ENCODE measurements at places on chromosomes 6 and 20.

DNA sequence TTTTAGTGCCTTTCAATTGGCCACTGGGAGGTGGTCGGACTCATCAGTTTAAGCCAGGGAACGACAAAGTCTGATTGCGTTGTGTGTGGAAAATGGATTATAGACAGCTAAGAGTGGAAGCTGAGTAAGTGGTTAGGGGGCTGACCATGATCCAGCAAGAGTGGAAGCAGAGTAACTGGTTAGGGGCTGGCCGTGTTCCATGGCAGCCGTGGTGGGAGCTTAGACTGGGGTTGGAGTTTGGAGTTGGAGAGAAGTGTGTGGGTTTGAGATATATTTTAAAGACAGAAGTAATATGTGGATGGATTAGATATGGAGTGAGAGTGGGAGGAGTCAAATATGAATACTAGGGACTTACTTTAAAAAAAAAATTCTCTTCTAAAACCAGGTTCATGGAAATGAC, 41.7 kb downstream of the LRRN4 start:
- no peak for DNase-seq

- peak; percentile 81 for DNase-seq
Observed at GRCh38 chr6:3247255-3248146, 11.2 kb upstream of the PSMG4 start.

GRCh38 chr6:48563433-48563832, 452.4 kb upstream of the PTCHD4 start:
- DNase-seq, result no peak

- no peak for DNase-seq
Observed at GRCh38 chr20:35199740-35200139, 26.8 kb upstream of the MMP24 start.

DNA sequence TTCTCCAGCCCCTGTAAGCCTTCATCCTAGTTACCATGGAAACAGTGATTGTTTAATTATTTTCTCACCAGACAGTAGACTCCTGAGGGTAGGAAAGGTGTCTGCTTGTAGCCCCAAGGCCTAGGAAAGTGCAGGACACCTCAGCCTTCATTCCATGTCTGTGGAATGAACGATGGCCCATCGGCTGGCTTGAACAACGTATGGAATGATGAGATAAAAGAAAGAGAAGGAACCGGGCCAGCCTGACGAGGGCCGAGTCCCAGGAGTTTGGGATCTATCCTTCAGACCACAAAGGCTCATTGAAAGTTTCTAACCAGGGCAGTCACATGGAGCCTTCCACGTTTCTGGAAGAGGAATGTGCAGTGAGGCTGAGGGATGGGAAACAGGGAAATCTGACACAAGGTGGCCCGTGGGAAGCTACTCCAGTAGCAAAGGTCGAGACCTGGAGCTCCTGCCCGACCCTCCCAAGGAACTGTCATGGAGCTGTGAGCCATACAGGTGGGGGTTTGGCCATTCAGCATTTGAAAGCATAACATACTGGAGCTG, 46.1 kb downstream of the PRDM1 start:
- no peak for DNase-seq

DNA sequence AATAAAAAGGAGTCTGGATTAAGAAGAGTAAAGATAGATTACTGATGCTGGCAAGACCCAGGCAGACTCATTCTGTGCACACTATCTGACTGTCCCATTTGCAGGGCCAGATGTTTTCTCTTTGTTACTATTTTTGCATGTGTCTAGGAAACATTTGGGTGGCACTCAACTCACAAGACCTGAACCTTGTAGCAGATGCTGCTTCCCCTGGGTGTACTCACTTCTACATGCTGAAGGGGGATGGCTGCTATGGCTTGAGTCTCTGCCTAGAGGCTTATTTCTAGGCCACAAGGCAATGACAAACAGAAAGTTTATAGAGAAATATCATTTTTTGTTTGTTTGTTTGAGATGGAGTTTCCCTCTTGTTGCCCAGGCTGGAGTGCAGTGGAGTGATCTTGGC, 351.4 kb downstream of the FOXA2 start:
- no peak for DNase-seq

DNA sequence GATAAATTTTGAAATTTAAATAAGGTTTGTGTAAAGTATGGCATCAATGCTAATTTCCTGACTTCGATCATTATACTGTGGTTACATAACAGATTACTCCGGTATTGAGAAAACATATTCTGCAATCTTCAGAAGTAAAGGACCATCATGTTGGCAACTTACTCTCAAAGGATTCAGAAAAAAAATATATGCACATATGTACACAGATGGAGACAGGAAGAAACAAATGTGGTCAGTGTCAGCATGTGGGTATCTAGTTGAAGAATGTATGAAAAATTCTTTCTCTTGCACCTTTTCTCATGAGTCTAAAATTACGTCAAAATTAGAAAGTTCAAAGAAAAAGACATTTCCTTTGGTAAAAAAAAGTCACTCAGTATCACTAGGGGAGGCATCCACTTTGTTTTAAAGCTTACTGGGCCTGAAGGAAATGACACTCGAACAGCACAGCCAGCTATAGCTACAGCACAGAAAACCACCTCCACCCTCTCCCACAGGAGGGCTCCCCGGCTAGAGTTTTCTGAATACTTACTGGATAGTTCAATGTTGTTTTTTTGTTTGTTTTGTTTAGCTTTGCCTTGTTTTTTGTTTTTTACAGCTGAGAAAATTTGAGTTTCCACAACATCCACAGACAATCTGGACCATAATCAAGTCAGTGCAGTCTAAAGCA, 317.2 kb upstream of the AGPAT4 start:
- DNase-seq, result no peak

DNA sequence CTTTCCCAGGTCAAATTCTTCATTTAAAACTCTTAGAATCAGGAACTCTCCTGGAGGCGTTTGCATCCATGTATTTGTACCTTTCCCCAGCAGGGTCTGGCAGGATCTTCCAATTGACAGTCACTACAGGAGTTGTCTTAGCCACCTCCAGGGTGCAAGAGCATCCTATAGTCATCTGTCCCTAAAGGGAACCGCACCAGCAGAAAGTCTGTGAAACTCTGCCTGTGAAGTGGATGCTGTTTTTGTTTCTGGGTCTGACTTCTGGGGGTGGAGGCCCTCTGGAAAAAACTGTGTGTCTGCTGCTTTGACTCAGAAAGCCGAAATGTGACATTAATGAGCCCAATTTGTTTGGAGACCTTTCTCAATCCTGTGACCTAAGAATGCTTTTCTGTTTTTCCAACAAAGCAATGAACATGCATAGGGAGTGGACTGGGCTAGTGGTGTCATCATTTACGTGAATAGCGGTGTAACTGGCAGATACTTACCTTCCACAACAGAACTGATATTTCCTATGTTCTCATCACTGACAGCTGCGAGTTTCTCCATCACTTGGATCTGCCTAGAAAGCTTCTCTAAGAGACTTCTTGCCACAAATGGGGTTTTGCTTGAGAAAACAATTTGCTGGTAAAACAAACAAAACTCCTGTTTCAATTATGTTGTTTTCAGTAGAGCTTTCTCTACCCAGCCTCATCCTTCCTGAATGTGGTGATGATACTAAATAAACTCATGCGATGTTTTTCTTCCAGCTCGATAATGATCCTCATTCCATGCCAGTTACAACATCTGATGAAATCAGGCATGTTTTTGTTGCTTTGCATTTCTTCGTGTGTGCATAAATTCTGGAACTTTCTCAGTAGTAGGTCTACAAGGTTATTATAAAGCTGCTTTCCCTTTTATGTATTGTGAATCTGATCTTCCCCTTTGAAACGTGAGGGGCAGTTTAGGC, 33.3 kb upstream of the ARMH2 start:
- DNase-seq, result no peak

DNA sequence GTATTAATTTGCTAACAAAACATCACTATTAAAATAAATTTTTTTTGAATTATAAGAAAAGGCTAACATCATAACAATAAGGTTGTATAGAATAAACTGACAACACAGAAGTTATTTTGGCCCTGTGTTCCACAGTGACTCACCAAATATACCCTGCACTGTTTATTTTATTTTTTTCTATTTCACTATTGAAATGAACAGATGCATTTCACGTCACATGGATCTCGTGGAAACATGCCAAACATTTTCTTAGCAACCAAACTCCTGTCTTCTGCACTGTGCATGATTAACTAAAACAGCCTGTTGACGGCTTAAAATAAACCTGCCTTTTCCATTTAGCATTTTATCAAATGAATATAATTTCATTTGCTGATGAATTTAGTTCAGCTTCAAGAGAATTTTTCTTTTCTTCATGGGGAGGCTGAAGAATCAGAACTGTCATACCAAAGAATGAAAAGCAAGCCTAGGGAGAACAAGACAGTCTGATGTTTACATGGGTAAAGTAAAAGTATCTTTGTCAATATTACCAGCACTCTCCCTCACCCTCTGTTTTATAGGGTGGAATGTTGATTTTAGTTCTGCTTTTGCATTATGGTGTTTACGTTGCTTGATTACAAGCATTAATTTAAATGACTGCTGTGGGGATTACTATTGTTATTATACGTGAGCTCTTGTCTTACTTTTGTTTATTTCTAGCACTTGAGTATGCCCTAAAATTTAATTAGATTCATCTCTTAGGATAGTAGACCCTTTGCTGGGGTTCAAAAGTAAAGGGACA, 115.3 kb downstream of the LCA5 start:
- DNase-seq, result no peak

- DNase-seq, result no peak
Observed at GRCh38 chr6:358847-359246, 32.7 kb upstream of the IRF4 start.

GRCh38 chr6:89111933-89112332, 5.9 kb downstream of the SRSF12 start:
- no peak for DNase-seq

- DNase-seq, result peak; percentile 65
Observed at GRCh38 chr20:9609887-9610502, 95.6 kb downstream of the LAMP5 start.

GRCh38 chr6:157029980-157030690, 253.0 kb downstream of the ARID1B start:
- no peak for DNase-seq

GRCh38 chr6:125784365-125784764, 6.4 kb upstream of the NCOA7 start:
- DNase-seq, result no peak

GRCh38 chr6:7542874-7543624, 1.6 kb downstream of the DSP start:
- peak; percentile 93 for DNase-seq

- no peak for DNase-seq
Observed at GRCh38 chr6:34714663-34715062, 18.1 kb upstream of the ILRUN start.

DNA sequence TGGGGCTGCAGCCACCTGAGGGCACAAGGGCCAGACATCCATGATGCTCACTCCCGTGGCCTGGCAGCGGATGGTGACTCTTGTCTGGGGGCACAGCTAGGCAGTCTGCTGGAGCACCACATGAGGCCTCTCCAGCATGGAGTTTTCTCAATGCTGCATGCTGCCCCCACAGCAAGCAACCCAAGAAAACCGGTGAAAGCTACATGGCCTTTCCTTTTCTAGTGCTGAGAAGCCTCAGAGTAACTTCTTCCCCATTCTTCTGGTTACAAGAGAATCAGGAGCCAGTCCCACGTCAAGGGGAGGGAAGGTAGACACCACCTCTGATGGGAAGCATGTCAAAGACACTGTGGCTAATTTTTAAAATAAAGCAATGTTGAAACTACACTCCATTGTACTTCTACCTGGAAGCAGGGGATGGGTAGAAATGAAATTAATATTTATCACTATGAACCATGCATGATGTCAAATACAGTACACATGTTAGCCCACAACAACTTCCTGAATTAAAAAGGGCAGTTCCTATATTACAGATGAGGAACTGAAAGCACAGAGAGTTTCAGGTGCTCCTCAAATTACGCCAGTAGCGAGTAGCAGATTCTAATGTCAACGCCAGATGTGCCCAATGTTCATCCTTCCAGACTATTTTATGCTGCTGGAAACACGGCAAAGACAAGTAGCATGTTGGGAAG, 101.5 kb downstream of the LAMP5 start:
- DNase-seq, result no peak

- DNase-seq, result peak; percentile 76
Observed at GRCh38 chr6:73309785-73310502, 44.1 kb downstream of the DPPA5 start.

- no peak for DNase-seq
Observed at GRCh38 chr6:145756170-145756662, 20.9 kb upstream of the EPM2A start.

GRCh38 chr6:130858054-130858453, 30.8 kb downstream of the SMLR1 start:
- DNase-seq, result no peak

GRCh38 chr6:124775121-124775520, 187.1 kb upstream of the RNF217 start:
- DNase-seq, result no peak

DNA sequence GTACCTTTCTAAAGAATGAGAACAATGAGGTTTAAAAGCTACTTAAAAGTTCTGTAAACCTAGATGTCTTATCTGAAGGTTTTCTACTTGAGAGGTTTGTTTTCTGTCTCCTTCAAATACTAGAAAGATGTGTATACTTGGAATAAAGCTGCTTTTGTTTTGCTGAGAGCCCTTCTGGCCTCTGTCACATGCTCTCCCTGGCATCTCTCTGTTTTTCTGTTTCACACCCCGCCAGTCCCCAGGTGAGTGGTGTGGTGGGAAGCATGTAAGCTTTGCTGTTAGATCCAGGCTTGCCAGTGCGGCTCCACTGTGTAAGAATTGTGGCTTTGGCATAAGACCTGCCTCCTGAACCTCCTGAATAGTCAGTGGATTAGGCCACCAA, 56.8 kb downstream of the SNX9 start:
- DNase-seq, result no peak

DNA sequence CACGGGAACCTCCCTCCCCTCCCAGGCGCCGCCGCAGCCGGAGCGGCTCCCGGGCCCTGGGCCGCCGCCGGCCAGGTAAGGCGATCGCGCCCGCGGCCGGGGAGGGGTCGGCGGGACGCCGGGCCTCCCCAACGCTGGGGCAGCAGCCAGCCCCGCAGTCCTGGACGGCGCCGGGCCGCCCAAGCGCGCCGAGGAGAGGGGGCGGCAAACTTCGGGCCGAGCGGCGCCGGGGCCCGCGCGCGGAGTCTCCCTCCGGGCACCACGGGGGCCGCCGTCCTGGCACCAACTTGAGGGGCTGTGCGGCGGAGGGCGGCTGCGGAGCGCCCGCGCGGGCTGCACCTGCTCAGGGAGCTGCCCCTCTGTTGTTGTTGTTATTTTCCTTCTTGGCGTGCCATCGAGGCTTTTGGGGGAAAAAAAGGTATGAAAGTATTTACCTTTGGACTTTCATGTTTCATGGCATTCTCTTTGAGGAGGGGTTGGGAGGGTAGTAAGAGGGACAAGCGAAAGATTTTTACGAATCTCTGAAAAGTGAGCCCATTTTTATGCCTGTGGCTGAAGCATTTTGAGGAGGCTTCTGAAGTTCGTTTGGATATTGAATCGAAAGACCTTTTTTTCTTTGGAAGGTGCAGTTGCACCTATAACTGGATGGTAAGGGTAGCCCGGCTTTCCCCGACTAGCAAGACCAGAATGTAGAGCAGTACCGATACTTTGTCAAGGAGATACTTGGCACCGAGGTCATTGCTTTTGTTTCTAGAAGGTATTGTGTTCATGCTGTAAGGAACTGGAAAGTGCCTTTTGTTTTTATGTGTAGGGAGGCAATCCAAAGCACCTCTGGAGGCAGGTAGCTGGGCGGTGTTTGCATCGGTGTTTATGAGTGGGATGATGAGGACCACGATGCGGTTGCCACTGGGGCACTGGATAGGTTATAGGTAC, at the start of gene RNF182:
Gene RNF182 (plus strand): TSS at position 4 of the 933 bp plus-strand sequence. CDS start 52,168 bp downstream, outside the sequence.
- DNase-seq, result peak; percentile 13

- DNase-seq, result no peak
Observed at GRCh38 chr6:166463359-166464067, 80.8 kb upstream of the MPC1 start.

GRCh38 chr20:40294747-40295146, 394.3 kb downstream of the MAFB start:
- DNase-seq, result no peak

- no peak for DNase-seq
Observed at GRCh38 chr6:40854592-40854991, 184.4 kb downstream of the UNC5CL start.
